ENCODE measurements at places on chromosomes 13 and 19. TPM values are rescaled to one million over a fixed set of nuclear protein-coding genes. Genes with fewer than 3 reads are reported as not detected.

- DNase-seq, result no peak
Observed at GRCh38 chr13:92044351-92044750, 645.9 kb downstream of the GPC5 start.

DNA sequence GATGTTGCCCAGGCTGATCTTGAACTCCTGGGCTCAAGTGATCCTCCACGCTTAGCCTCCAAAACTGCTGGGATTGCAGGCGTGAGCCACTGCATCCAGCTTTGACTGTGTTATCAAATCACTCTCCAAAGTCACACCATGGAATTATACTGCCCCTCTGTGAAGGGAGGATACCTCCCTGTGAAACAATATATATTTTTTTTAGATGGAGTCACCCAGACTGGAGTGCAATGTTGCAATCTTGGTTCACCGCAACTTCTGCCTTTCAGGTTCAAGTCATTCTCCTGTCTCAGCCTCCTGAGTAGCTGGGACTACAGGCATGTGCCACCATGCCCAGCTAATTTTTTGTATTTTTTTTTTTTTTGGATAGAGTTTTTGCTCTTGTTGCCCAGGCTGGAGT, 7.7 kb downstream of the TYK2 start:
- no peak for DNase-seq

GRCh38 chr13:21078501-21078900, 17.1 kb upstream of the LATS2 start:
- no peak for DNase-seq

DNA sequence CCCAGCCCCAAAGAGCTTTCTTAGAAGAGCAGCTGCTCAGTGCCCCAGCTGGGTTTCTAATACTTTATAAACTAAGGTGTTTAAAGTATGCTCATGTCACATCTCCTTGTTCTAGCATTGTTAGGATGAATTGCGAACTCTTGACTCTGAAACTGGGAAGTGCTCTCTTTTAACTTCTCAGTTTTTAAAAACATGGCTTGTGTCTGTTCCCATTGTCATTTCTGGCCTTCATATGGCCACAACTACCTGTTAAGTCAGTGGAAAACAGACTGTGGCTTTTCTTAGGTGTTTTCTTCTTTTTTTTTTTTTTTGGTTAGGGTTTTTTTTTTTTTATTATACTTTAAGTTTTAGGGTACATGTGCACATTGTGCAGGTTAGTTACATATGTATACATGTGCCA, 164.7 kb downstream of the KCNRG start:
- no peak for DNase-seq

- no peak for DNase-seq
Observed at GRCh38 chr19:41521931-41522555, 53.9 kb upstream of the CEACAM21 start.

DNA sequence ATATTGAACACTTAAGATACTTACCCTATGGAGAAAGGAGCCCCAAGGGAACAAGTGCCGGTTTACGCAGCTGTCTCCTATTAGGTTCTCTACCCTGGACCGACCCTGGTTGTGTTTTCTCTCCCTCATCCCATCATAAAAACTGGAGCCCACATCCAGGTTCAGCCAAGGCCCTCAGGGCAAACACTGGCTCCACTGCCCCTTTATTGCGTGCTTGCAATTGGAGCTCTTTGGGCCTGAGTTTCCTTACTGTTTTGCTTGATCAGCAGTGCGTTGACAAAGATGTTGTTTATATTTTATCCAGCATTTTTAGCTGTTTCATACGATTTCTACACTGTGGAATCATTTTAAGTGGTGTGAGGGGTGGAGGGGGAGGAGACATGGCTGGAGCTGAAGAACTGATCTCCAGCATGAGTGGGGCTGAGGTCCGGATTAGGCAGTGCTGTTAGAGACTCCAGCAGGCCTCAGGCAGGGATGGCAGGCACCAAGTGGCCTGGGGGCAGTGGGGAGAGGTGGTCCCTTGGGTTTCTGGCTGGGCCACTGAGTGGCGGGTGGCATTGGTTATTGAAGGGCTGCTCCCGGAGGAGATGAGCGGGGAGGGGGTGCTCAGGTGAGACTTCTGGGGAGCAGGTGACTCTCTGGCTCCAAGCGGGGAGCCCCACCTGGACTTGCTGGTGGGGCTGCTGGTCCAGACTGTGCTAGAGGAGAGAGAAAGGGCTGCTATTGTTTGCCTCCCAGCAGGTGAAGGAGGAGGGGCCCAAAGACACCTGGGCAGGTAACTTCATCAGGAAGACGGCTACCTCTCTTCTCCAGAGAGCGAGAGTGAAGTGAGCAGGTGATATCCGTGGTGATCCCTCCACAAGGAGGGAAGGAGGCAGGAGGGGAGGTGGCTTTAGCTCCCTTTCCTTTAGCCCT, 62.4 kb upstream of the RNF113B start:
- DNase-seq, result no peak

Gene ZNF415
- total RNA-seq, result 24.3 TPM

Gene ADGRE3
- total RNA-seq, result not detected

Gene LILRA1
- total RNA-seq, result 0.16 TPM

Gene ELL
- 6.6 TPM for total RNA-seq

Gene SBK3
- 0.31 TPM for total RNA-seq
